ENCODE measurements at places on chromosomes 6 and 20. TPM values are rescaled to one million over a fixed set of nuclear protein-coding genes. Genes with fewer than 3 reads are reported as not detected.

OR2J3 gene
- not detected for total RNA-seq

DNA sequence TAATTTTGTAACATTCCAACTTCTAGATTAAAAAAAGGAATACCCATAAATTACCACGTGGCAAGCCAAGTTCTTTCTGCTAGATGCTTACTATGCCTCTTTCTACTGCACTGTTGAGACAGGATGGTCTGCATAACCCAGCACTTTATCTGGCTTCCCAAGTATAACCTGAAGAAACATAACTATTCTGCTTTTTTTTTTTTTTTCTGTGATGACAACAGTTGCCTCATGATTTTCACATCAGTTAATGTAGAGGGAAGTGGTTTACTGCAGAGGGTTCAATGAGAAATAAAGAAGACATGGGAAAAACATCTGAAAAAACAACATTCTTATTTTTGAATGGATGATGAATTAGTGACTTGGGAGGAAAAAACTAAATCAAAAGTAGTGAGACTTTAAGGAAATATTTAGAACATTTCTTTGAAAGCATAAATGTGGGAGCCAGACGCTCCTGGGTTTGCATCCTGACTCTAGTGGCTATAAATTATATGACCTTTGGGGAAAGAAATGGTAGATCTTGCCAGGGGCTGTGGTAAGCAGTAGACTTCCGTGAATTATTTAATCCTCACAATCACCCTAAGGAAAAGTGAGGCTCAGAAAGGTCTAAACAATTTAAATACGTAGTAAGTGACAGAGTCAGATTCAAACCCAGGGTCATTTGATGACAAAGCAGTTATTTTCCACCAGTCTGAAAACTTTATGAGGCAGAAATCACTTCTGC lies 230.7 kb downstream of the PHACTR1 start:
- no peak for DNase-seq

SRSF12 gene
- total RNA-seq, result 0.11 TPM

GRCh38 chr6:51885957-51886356 lies 201.5 kb downstream of the PKHD1 start:
- DNase-seq, result no peak

SLC17A1 gene
- not detected for total RNA-seq

DNA sequence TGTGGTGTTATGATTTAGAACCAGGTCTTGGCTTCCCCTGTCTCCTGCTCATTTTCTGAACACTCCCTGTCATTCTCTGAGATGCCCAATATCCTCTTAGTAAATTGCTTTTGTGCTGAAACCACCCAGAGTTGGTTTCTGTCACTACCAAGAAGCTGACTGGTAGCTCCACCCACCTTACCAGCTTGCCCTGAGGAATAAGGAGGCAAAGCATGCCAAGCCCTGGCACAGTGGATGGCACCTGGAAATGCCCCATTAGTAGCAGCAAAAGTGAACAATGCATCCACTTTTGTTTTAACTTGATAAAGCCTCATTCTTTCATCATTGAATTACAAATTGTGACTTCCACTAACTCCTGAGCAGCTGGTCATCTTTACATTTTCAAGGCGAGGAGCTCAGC lies 157.7 kb downstream of the CDC5L start:
- DNase-seq, result no peak

TFAP2D gene
- not detected for total RNA-seq

DNA sequence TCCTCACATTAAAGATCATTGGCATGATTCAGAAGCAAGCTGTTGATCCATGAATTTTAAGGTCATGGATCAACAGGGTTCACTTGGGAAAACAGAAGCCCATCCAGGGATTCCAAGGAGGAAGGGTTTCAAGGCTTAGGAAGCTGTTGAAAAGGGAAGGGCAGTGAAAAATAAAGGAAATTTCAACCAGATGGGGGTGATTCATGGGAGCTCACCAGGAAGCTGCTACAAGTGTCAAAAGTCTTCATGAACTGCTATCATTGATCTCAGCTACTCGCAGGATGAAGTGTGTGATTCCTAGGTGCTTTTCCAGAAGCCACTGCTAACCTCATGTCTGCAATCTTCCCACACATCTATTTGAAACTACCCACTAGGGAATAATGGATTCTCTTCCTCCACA lies 26.2 kb downstream of the ADTRP start:
- DNase-seq, result no peak

GRCh38 chr6:53527249-53527765 lies 17.6 kb downstream of the GCLC start:
- DNase-seq, result no peak

GRCh38 chr6:125491860-125492618 lies 190.3 kb upstream of the HDDC2 start:
- no peak for DNase-seq

DNA sequence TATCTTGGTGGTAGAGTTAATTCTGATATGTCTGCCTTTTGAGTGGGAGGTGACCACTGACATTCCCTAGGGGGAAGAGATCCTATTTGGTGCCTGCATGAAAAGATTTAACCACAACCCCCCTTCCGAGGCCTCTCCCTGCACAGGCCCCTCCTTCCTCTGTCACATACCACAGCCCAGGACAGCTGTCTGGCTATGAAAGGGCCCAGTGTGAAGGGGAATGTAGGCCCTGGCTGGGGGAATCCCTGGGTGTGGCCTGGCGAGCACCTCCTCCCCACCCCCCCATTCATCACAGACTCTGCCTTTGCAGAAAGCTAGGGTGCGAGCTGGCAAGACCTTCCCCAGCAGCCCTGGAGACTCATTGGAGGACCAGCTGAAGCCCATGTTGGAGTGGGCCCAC lies 27.4 kb upstream of the MAPRE1 start:
- DNase-seq, result peak; percentile 20

SNAP91 gene
- not detected for total RNA-seq

DNA sequence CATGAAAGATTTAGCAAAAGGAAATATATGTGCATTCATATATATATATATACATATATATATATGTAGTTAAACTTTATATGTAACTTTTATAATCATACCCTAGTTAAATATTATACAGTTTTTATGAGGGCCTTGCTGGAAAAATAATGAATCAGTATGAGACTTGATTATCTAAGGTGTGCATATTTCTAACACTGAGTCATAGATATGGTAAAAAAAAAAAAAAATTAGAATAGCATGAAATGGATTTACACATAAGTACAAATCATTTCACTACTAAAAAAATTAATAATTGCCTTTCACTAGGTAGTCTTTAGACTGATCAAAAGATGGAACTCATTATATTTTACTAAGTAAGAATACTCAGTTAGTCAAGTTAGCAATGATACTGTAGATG lies 51.3 kb upstream of the DST start:
- no peak for DNase-seq

GRCh38 chr6:14276667-14277404 lies 159.3 kb downstream of the CD83 start:
- DNase-seq, result no peak

CAP2 gene
- not detected for total RNA-seq

FBXO5 gene
- 9.7 TPM for total RNA-seq

GRCh38 chr20:11195899-11196558 lies 522.2 kb upstream of the JAG1 start:
- DNase-seq, result no peak

DNA sequence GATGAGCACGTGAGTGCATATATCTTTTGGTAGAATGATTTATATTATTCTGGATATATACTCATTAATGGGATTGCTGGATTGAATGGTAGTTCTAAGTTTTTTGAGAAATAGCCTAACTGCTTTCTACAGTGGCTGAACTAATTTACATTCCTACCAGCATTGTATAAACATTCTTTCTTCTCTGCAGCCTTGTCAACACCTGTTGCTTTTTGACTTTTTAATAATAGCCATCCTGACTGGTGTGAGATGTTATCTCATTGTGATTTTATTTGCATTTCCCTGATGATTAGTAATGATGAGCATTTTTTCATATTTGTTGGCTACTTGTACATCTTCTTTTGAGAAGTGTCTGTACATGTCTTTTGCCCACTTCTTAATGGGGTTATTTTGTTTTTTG lies 116.3 kb downstream of the ADTRP start:
- no peak for DNase-seq

DNA sequence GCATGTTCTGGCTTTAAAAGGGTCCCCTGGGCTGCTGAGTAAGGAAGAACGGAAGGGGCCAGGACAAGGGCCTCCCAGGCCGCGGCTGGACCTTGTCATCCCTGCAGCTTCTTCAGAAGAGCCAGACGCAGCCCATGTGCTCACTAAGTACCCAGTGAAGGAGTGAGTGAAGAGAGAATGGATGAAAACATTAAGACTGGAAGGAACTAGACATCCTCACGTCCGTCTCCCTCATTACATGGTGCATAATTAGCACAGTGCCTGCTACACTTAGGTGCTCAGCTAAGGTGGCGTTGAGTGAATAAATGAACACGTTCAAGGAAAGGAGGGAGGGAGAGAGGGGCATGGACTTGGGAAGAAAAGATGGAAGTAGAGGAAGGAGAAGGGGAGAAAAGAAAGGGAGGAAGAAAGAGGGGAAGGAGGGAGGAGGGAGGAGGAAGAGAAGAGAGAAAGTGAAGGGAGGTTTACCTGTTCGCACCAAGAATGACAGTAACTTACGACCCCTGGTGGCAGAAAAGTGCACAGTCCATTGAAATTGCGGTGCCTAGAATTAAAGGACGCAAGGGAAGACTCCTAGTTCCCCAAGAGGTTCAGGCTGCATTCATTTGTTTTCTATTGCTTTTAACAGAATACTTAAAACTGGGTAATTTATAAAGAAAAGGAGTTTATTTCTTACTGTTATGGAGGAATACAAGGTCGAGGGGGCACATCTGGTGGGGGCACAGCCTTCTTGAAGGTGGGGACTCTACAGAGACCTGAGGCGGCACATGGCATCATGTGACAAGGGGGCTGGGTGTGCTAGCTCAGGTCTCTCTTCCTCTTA lies 8.0 kb downstream of the TP53RK start:
- peak; percentile 67 for DNase-seq

GRCh38 chr20:5886788-5887187 lies 63.5 kb downstream of the TRMT6 start:
- DNase-seq, result no peak

LY6G6F gene
- not detected for total RNA-seq

DNA sequence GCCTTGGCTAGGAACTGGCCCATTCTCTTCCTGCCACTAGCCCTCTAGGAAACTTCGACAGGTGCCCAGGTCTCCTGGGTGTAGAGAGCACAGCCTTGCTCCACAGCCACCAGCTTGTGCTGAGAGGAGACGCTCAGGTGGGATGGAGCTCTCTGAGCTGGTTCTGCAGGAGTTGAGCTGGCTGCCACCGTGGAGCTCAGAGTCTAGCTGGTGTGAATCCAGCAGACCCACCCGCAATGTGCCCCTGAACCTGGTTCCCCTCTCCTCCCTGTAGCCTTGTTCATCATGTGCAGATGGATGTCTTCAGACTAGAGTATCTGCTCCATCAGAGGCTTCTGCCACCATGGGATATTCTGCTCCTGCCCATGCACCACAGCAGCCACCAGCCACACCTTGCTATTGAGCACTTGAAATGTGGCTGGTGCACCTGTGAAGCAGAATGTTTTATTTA lies 222.5 kb downstream of the SYNDIG1 start:
- no peak for DNase-seq

DNA sequence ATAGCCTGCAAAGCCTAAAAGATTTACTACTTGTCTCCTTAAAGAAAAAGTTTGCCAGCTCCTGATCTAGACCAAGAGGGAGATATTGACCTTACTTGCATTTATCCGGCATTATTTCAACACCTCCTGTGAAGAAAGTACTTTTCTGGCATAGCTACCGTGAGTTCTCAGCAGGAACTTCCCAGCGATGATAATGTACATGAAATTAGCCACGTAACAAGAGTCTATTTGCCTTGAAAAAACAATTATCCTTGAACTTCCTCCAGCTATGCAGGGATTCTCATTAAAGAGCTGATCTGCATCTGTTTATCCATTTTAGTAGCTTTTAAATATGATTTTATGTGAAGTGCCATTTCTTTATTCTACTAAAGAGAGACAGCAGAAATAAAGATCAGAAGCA lies 41.7 kb downstream of the ALDH5A1 start:
- no peak for DNase-seq

GRCh38 chr6:45478240-45478639 lies 100.5 kb upstream of the SUPT3H start:
- no peak for DNase-seq

- DNase-seq, result no peak
Measured at GRCh38 chr6:135883045-135883444, 31.5 kb downstream of the PDE7B start.

- peak; percentile 15 for DNase-seq
Measured at GRCh38 chr6:135675862-135676261, 175.6 kb upstream of the PDE7B start.

GRCh38 chr6:38153798-38154345 lies 334.3 kb downstream of the ZFAND3 start:
- DNase-seq, result no peak

GRCh38 chr6:51049288-51049982 lies 230.8 kb downstream of the TFAP2B start:
- DNase-seq, result no peak

STX11 gene
- total RNA-seq, result 31.8 TPM

GRCh38 chr6:52872031-52872430 lies 31.4 kb upstream of the GSTA5 start:
- DNase-seq, result no peak

GRCh38 chr20:48490961-48491831 lies 336.6 kb downstream of the PREX1 start:
- no peak for DNase-seq

DNA sequence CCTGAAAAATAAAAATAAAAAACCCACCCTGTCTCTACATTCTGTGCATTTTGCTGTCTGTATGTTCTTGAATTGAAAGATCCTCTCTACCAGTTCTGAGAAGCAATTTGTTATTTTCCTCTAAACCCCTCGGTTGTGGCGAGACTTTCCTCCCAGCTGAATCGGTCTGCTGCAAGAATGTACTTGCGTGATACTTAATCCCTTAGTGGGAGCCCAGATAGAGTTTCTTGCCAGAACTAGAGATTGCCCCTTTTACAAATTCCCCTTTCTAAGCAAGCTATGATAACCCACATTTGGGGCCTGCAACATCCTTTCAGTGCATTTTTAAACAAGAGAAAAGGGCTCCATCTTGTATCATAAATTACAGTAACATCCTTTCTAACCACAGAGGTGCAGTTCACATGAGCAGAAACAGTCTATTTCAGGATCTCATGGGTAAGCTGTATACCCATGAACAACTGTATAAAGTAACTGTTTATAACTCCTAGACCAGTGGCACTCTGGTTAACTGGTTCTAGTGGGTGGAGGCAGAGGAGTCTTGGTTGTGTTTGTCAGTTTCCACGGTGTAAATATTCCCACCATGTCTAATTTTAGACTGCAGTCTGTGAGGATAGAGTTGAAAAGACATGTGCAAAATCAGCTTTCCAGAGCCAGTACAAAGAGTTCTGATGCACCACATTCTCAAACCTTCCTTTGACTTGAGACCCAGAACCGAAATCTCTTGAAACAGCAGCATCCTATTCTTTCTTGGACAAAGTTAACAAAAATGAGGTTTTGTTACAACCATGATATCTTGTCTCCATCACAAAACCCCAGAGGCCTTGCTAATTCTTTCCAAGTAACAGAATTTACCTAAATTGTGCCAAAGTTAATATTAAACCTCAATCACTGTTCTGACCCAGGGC lies 113.1 kb upstream of the ZNF217 start:
- DNase-seq, result no peak

- no peak for DNase-seq
Measured at GRCh38 chr6:89500611-89501010, 67.7 kb downstream of the ANKRD6 start.

NFATC2 gene
- 48.9 TPM for total RNA-seq

GRCh38 chr20:37523911-37524700 lies 3.1 kb downstream of the NNAT start:
- DNase-seq, result no peak

CLPSL2 gene
- total RNA-seq, result not detected
